ENCODE measurements at places on chromosomes 4 and X. TPM values are rescaled to one million over a fixed set of nuclear protein-coding genes. Genes with fewer than 3 reads are reported as not detected.

The XAGE3 gene
- total RNA-seq, result not detected

The TBX22 gene
- not detected for total RNA-seq

The CCDC158 gene
- not detected for total RNA-seq

The AKAP14 gene
- total RNA-seq, result not detected

The PDLIM3 gene
- total RNA-seq, result not detected

The PAK3 gene
- total RNA-seq, result 0.26 TPM

The XKRX gene
- not detected for total RNA-seq

The AKAP17A gene
- 88.8 TPM for total RNA-seq

The MAGEA10 gene
- not detected for total RNA-seq

The AADAT gene
- not detected for total RNA-seq

The MAP3K15 gene
- 0.38 TPM for total RNA-seq

The SPANXD gene
- not detected for total RNA-seq

The AWAT2 gene
- total RNA-seq, result not detected

The MSANTD1 gene
- total RNA-seq, result 0.73 TPM

The NRK gene
- not detected for total RNA-seq

The PLXNB3 gene
- total RNA-seq, result 0.42 TPM

The TEC gene
- 3.0 TPM for total RNA-seq

The MAOB gene
- not detected for total RNA-seq

The XAGE2 gene
- not detected for total RNA-seq

The JAKMIP1 gene
- total RNA-seq, result 41.7 TPM

The XAGE1A gene
- total RNA-seq, result not detected

The HUWE1 gene
- 342 TPM for total RNA-seq

The MUC7 gene
- not detected for total RNA-seq

The NDST3 gene
- not detected for total RNA-seq

Data from activated CD8-positive, alpha-beta memory T cell treated with anti-CD3 and anti-CD28 coated beads, Interleukin-2, amount 10 ng/mL, durations not matched to agents 7 days and 5 days (primary cell).